ENCODE measurements at places on chromosomes 6 and 20.

DNA sequence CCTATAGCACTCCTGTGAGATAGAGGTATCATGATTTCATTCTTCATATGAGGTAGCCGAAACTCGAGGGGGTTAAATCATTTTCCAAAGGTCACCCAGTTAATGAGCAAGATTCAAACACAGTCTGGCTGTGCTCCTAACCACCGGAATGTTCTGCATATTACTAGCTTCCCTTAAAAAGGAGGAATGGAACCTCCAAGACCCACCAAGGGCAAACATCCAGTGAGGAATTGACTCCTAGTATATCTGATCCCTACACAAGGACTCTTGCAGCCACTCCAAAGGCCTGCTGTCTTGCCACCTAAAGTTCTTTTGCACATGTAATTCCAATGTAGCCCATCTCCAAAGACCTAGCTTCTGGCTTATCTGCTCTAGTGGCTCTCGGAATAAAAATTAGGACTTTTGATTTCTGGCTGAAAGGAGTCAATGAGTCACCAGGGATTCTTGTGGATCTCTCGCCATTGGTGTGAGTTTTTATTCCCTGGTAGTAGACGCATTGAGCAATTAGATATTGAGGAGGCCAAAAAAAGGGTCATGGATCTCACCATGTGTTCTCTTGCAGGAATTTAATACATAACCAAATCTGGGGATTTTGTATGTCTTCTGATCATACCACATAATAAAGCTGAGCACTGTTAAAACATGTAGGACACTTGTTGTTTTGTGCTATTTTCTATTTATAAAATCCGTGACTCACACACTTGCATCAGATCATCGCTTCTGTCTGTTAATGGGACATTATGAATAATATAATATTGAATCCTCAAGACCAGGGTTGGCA lies 9.1 kb downstream of the BCAS1 start:
- no peak for DNase-seq

DNA sequence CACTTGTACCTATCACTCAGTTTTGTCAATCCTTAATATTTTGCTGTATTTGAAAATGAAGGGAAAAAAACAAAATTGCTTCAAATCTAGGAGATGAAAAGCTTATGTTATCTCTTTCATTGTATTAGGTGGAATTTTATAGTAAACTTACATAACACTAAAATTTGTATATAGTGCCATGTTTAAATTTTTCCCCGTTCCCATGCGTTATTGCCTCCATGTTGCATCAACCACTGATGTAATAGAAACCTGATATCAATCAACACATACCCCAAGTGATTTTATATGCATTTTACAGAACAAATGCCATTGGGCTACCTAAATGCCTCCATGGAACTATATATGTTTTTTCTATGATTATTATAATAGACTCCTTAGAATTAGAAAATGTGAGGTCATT lies 14.8 kb upstream of the TREM2 start:
- no peak for DNase-seq

DNA sequence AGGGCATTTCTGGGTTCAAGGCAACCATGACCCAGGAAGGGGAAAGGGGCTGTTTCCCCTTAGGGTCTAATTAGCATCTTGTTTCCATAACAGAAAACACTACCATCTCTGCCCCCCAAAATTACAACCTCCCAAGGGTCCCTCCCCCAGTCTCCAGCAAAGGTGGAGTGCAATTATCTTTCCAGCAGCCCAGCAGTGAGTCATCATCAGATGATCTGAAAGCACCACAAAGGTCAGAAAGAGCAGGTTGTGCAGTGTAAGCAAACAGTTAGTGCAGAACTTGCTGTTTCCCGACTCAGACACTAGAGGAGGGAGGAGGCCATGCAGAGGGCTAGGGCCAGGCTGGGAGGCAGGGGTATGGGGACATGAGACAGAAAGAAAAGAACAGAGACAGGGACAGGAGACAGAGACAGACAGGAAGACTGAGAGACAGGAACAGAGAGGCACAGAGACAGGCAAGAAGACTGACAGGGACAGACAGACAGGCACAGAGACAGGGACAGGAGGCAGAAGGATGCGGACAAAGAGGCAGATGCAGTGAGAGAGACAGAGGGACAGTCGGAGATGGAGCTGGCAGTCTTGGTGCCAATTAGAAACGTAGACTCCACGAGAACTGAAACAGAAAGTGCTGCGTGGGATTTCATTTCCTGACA lies 62.5 kb downstream of the PYGB start:
- peak; percentile 99 for DNase-seq

DNA sequence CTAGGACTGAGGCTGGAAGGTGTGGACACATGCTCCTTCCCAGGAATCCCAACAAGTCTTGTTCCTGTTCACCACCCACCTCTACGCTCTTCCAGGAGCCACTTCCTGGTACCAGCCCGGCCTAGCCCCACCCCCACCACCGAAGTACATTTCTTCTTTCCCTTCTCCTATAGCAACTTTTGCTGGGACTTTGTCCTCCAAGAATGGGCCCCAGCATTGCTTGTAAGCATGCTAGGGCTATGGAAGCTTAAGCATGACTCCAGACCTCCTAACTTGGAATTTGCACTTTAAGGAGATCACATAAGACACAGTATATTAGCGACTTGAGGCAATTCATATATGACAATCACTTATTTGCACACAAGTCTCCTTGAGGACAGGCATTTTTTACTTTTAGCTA lies 462.0 kb upstream of the ARID1B start:
- no peak for DNase-seq

GRCh38 chr6:26156850-26157250 lies 69.6 kb downstream of the HFE start:
- no peak for DNase-seq

- no peak for DNase-seq
Observed at GRCh38 chr20:38779247-38780097, 26.0 kb upstream of the PPP1R16B start.

DNA sequence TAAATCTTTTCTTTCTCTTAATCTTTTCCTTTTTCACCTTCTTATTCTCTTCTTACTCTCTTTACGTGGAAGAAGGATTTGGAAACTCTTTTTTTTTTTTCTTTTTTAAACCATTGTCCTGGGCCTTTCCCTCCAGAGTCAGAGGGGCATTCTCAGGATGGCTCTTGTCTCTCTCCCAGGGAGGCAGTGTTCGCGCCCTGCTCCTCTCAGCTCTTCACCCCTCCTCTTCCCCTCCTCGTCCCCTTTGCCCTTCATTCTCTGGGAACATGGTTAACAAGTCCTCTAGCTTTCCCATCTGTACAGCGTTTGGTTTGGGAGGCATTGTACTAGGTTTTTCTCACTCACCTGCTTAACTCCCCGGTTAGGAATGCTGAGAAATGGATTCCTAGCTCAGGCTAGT lies 52.0 kb upstream of the TFB1M start:
- DNase-seq = no peak

DNA sequence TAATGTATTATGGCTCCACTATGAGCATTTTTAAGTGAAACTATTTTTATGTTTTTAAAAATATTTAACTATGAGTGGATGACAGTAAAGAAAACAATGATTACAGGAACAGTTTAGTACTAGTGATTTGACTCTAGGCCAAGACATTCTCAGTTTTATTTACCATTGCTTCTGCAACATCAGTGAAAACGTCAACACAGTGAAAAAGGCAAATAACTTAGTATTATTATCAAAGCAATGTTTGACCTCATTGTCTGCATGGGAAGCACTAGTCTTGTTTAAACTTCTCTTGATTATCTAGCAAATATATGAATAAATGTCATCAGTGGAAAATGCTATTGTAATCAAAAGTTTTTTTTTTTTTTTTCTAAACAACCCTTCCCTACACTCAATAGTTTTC lies 165.0 kb downstream of the HTR1B start:
- no peak for DNase-seq

DNA sequence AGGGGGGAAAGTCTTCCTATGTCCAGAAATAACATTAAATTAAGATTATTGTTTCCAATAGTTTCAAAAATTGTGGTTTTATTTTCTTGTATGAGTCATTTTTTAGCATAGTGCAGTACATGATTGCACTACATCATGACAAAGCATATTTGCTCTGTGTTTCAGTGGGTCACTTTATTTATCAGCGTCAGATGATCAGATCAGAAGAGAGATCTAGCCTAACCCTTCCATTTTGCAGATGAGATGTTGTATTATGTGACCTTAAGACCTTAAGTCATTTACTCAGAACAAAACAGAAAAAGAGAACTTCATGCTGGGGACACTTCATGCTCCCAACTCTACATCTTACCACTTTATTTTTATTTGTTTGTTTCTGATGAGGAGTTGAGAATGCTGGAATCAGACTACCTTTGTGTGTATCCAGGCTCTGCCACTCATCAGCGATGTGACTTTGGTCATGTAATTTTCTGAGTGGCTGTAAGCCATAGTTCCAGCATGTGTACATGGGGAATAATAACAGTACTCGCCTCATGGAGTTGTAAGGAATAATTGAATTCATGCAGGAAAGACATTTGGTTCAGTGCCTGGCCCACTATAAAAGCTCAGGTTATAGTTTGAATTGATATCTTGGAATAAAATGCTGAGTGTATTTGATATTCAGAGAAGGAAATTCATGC lies 13.5 kb downstream of the EYA4 start:
- no peak for DNase-seq

DNA sequence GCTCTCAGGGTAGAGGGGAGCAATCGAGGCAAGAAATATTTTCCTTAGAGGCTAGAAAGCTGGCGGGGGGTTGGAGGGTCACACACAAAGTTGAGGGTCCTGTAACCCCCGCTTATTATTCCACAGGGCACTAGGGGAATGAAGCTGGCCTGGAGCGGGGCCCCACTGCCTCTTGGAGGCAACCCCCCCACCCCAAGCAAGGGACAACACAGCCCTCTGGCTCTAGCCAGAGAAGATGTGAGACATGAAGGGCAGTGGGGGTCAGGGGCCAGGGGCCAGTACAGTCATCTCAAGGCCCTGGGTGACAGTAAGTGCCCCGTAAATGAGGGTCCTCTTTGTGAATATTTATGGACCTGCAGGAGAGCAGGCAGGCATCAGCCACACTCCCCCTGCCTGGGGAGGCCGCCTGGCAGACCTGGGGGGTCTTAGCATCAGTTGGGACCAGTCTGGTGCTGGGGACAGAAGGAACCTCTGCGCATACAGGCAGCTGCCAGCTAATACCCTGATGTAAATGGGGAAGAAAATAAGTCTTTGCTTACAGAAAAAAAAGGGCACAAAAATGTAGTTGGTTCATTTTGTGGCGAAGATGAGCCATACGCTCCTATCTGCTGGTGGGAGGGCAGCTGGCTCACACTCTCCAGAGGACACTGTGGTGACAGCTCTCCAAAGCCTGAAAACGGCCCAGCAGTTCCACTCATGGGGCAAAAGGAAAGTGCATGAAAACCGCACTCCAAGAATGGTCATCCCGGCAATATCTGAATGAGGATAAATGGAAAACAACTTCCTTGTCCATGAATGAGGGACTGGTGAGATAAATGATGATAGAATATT lies 21.9 kb downstream of the SPATA2 start:
- DNase-seq = no peak

GRCh38 chr20:41234041-41234440 lies 83.5 kb downstream of the ZHX3 start:
- DNase-seq = no peak
